ENCODE measurements at places on chromosomes 2 and 18. TPM values are rescaled to one million over a fixed set of nuclear protein-coding genes. Genes with fewer than 3 reads are reported as not detected.

Gene THAP4
- 26.7 TPM for total RNA-seq

Gene MAPRE3
- total RNA-seq = 6.3 TPM

Gene FMNL2
- total RNA-seq = 4.0 TPM

GRCh38 chr2:215654148-215654819 is 218.4 kb upstream of the FN1 start:
- H3K36me3 ChIP-seq = no peaks in the 10 kb centered on the region
- H3K4me1 ChIP-seq = no peaks in the 10 kb centered on the region
- peaks cover 1% of the 10 kb centered on the region for H3K27me3 ChIP-seq
- no peak for DNase-seq
- H3K4me3 ChIP-seq = no peak overlapping the region
- no peak overlapping the region for H3K27ac ChIP-seq

DNA sequence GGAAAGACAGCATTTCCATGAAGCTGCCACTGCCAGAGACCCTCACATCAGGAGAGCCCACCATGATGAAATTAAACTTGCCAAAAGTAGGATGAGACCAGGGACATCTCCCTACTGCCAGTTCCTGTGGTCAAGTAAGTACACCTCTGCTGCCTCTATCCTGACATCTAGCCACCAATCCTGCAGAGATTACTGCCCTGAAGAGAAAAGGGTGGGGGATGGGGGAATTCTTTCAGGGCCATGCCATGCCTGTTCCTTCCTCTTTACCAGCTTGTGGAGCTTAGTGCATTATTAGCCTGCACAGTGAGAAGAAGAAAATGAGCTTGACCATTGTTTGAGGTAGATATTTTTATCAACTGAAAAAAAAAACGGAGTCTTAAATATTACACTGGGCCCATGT is 397.2 kb upstream of the CDH2 start:
- DNase-seq = no peak
- H3K36me3 ChIP-seq = no peaks in the 10 kb centered on the region
- no peaks in the 10 kb centered on the region for H3K27me3 ChIP-seq
- H3K4me3 ChIP-seq = no peak overlapping the region
- H3K4me1 ChIP-seq = no peaks in the 10 kb centered on the region
- H3K27ac ChIP-seq = no peak overlapping the region

- H3K4me3 ChIP-seq = no peak overlapping the region
- H3K27ac ChIP-seq = no peak overlapping the region
- H3K36me3 ChIP-seq = no peaks in the 10 kb centered on the region
- DNase-seq = no peak
- H3K4me1 ChIP-seq = peaks cover 20% of the 10 kb centered on the region
- peaks cover 33% of the 10 kb centered on the region for H3K27me3 ChIP-seq
Measured at GRCh38 chr2:234334756-234335155, 162.1 kb downstream of the ARL4C start.

Gene AOX1
- not detected for total RNA-seq

Gene NEURL3
- total RNA-seq = not detected

- no peaks in the 10 kb centered on the region for H3K27me3 ChIP-seq
- no peaks in the 10 kb centered on the region for H3K36me3 ChIP-seq
- H3K27ac ChIP-seq = no peak overlapping the region
- no peak for DNase-seq
- H3K4me1 ChIP-seq = no peaks in the 10 kb centered on the region
Measured at GRCh38 chr2:106944215-106944614, 58.2 kb upstream of the ST6GAL2 start.

Gene KCNS3
- 1.1 TPM for total RNA-seq

- H3K36me3 ChIP-seq = no peaks in the 10 kb centered on the region
- H3K4me1 ChIP-seq = no peaks in the 10 kb centered on the region
- H3K27ac ChIP-seq = no peak overlapping the region
- H3K4me3 ChIP-seq = no peak overlapping the region
Measured at GRCh38 chr2:174198846-174199564, 49.3 kb downstream of the OLA1 start.

DNA sequence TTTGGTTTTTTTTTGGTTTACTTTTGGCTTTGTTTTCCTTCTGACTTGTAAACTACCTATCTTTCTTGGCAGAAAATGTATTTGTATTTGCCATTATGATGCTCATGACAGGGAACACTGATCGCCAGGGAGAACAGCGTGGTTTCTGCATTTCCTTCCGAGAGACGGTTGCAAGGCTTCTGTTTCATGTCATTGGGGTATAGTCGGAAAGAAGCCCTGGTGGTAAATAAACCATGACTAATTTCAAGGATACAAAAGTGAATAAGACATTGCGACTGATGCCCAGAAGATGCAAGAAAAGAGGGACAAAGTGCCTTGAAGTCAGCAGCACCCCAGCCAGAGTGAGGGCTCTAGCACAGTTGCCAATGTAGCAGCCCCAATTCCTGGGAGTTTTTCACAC is 4.2 kb upstream of the CAPN14 start:
- peak overlapping the region; percentile 55 for H3K4me3 ChIP-seq
- H3K27ac ChIP-seq = peak overlapping the region; percentile 99
- no peaks in the 10 kb centered on the region for H3K27me3 ChIP-seq
- no peaks in the 10 kb centered on the region for H3K36me3 ChIP-seq
- peaks cover 75% of the 10 kb centered on the region for H3K4me1 ChIP-seq

Gene ITGA4
- total RNA-seq = 89.2 TPM

DNA sequence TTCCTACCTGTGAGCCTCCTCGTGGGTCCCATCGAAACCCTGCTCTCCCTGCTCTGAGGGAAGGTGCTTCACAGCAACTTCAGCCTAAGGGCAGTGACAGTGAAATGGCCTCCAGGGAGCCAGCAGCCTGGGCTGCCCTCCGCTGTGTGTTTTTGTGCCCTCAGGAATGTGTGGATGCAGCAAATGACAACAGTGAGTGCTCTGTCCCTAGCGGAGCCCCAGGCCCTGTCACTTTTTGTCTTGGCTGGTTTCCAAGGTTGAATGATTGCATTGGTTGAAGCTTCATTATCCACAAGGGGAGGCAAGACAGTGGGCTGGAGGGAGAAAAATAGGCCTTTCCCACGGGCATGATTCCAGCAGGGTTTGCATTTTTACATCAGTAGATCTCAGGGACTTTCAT is 42.9 kb downstream of the STON1 start:
- H3K4me3 ChIP-seq = no peak overlapping the region
- peaks cover 8% of the 10 kb centered on the region for H3K27me3 ChIP-seq
- no peaks in the 10 kb centered on the region for H3K36me3 ChIP-seq
- no peak overlapping the region for H3K27ac ChIP-seq

DNA sequence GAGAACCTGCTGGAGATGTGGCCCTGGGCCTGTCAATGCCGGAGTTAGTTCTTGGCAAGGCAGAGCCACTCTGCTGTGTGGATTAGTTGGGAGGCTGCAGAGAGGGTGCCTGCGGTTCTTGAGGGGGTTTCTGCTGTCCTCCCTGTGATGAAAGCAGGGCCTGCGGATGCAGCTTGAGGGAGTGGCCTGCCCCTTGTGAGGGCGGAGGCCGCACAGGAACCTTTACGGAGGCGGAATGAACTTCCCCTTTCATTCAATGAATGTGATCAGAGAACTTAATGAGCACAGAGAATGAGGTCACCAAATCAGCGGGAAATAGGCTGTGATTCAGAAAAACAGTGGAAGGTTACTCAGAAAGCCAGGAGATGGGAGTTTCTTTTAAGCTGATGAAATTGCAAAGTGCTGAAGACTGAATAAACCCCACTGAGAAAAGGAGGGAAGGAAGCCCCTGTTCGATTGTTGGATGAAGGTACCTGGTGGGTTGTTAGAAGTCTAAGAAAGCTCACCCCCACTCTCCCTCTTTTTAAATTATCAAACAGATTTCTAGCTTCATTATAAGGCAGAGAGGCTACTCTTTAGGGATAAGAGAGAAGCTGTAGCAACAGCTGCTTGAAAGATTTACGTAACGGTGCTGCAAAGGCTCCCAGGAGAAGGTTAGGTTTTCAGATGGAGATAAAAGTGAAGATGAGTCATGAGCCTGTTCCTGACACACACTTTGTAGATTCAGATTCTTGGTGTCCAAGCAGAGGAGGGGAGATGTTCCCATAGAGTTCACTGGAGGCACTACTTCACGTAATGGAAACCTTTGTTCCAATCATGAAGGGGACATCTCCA is 47.4 kb downstream of the VWA3B start:
- peaks cover 20% of the 10 kb centered on the region for H3K4me1 ChIP-seq
- H3K36me3 ChIP-seq = no peaks in the 10 kb centered on the region
- peak overlapping the region; percentile 29 for H3K4me3 ChIP-seq
- DNase-seq = peak; percentile 60
- H3K27ac ChIP-seq = peak overlapping the region; percentile 18

GRCh38 chr18:35592298-35592697 is 10.8 kb downstream of the GALNT1 start:
- no peaks in the 10 kb centered on the region for H3K27me3 ChIP-seq
- peak; percentile 52 for DNase-seq
- peaks cover 49% of the 10 kb centered on the region for H3K4me1 ChIP-seq
- no peak overlapping the region for H3K4me3 ChIP-seq
- no peak overlapping the region for H3K27ac ChIP-seq
- peaks cover 8% of the 10 kb centered on the region for H3K36me3 ChIP-seq

Gene INPP5D
- total RNA-seq = 247 TPM

Gene CACNB4
- 0.86 TPM for total RNA-seq

GRCh38 chr2:69395866-69396265 is 8.8 kb upstream of the GFPT1 start:
- DNase-seq = no peak
- H3K4me1 ChIP-seq = no peaks in the 10 kb centered on the region
- H3K36me3 ChIP-seq = peaks cover 61% of the 10 kb centered on the region
- no peak overlapping the region for H3K4me3 ChIP-seq

- H3K4me1 ChIP-seq = peaks cover 31% of the 10 kb centered on the region
- no peak overlapping the region for H3K27ac ChIP-seq
- no peak overlapping the region for H3K4me3 ChIP-seq
- no peak for DNase-seq
Measured at GRCh38 chr2:223880796-223881195, 43.4 kb upstream of the AP1S3 start.

Gene CGREF1
- total RNA-seq = 0.31 TPM

GRCh38 chr18:38318416-38318815 is 752.8 kb upstream of the CELF4 start:
- no peak overlapping the region for H3K4me3 ChIP-seq
- no peaks in the 10 kb centered on the region for H3K27me3 ChIP-seq
- no peaks in the 10 kb centered on the region for H3K36me3 ChIP-seq

- H3K4me1 ChIP-seq = peaks cover 5% of the 10 kb centered on the region
- no peak for DNase-seq
- peaks cover 70% of the 10 kb centered on the region for H3K36me3 ChIP-seq
- peak overlapping the region; percentile 33 for H3K27ac ChIP-seq
- no peak overlapping the region for H3K4me3 ChIP-seq
Measured at GRCh38 chr18:54284981-54285785, 15.9 kb downstream of the POLI start.

DNA sequence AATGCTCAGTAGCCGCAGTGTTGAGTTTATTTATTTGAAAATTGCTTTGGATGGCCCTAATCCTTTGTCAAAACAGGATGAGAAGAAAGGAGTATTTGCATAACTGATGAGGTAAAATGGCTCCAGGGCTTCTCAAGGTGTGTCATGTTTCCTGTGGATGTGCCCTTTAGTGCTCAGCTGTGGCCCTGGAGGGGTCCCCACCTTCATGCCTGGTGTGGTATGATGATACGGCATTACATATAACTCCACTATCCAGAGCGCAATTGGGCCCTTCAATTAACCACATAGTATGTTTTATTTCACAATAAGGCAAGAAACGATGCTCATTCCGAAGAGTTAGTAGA is 39.8 kb upstream of the TMEM178A start:
- no peaks in the 10 kb centered on the region for H3K4me1 ChIP-seq
- H3K4me3 ChIP-seq = no peak overlapping the region
- H3K27me3 ChIP-seq = peaks cover 8% of the 10 kb centered on the region
- H3K27ac ChIP-seq = no peak overlapping the region
- no peaks in the 10 kb centered on the region for H3K36me3 ChIP-seq

GRCh38 chr2:193549661-193550060 is 1354.9 kb upstream of the TMEFF2 start:
- no peak overlapping the region for H3K4me3 ChIP-seq
- no peaks in the 10 kb centered on the region for H3K27me3 ChIP-seq
- no peaks in the 10 kb centered on the region for H3K4me1 ChIP-seq
- no peak for DNase-seq
- no peak overlapping the region for H3K27ac ChIP-seq
- no peaks in the 10 kb centered on the region for H3K36me3 ChIP-seq

DNA sequence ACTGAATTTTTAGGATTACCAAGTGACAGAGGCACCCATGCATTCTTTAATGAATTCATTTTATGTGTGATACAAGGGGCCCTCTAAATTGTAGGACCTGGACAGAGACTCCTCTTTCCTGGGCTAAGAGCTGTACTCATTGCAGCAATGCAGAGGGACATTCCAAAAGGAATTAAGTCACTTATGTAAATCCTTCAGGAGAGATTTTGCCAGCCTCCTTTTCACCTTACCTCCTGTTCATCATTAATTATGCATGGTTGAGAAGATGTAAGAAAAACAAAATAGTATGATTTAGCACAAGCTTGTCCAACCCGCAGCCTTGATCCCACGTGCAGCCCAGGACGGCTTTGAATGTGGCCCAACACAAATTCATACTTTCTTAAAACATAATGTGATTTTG is 84.5 kb upstream of the TANK start:
- no peaks in the 10 kb centered on the region for H3K27me3 ChIP-seq
- peaks cover 27% of the 10 kb centered on the region for H3K4me1 ChIP-seq
- H3K27ac ChIP-seq = no peak overlapping the region
- H3K4me3 ChIP-seq = no peak overlapping the region
- DNase-seq = no peak

- H3K4me1 ChIP-seq = peaks cover 61% of the 10 kb centered on the region
- H3K27me3 ChIP-seq = no peaks in the 10 kb centered on the region
- no peak overlapping the region for H3K4me3 ChIP-seq
- H3K36me3 ChIP-seq = peaks cover 55% of the 10 kb centered on the region
- H3K27ac ChIP-seq = peak overlapping the region; percentile 26
Measured at GRCh38 chr18:77086656-77087392, 45.8 kb downstream of the MBP start.

- no peak overlapping the region for H3K4me3 ChIP-seq
- H3K27me3 ChIP-seq = no peaks in the 10 kb centered on the region
- H3K36me3 ChIP-seq = no peaks in the 10 kb centered on the region
- no peak overlapping the region for H3K27ac ChIP-seq
Measured at GRCh38 chr2:125711075-125711474, 944.9 kb upstream of the GYPC start.

DNA sequence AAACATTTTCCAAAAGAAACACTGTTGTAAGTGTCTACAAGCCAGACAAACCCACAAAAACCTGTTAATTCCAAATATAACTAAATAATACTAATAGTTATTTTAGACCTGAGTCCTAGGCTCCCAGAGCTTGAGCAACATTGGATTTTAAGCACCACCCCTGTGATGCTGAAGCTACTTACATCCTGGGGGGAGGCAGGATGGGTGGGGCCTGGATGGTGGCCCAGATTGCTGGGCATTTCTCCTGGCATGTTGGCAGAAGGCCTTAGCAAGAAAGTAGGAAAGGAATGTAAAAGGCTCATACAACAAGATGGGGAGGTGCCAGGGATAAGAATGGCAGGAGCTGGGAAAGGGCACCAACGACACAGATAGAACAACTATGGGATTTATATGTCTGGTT is 50.7 kb upstream of the OTX1 start:
- H3K36me3 ChIP-seq = peaks cover 40% of the 10 kb centered on the region
- no peak for DNase-seq
- H3K27me3 ChIP-seq = no peaks in the 10 kb centered on the region
- H3K4me3 ChIP-seq = no peak overlapping the region
- no peaks in the 10 kb centered on the region for H3K4me1 ChIP-seq

GRCh38 chr2:53509831-53510388 is 257.7 kb upstream of the CHAC2 start:
- no peak overlapping the region for H3K27ac ChIP-seq
- no peaks in the 10 kb centered on the region for H3K36me3 ChIP-seq
- no peaks in the 10 kb centered on the region for H3K27me3 ChIP-seq
- no peak overlapping the region for H3K4me3 ChIP-seq
- no peak for DNase-seq

Gene IL36A
- not detected for total RNA-seq

GRCh38 chr2:190804182-190804795 is 76.3 kb upstream of the GLS start:
- no peak for DNase-seq
- no peak overlapping the region for H3K27ac ChIP-seq
- no peak overlapping the region for H3K4me3 ChIP-seq
- H3K4me1 ChIP-seq = peaks cover 9% of the 10 kb centered on the region
- H3K36me3 ChIP-seq = no peaks in the 10 kb centered on the region

Data from activated B cell treated with CpG ODN at 0.5 μM for 24 hours (primary cell).